ENCODE measurements at places on chromosomes 6 and 20.

GRCh38 chr20:38625896-38626295 is 24.3 kb downstream of the ARHGAP40 start:
- no peak for DNase-seq

GRCh38 chr20:11492386-11492785 is 425.3 kb upstream of the BTBD3 start:
- no peak for DNase-seq

GRCh38 chr20:1818247-1818840 is 76.9 kb upstream of the SIRPA start:
- DNase-seq, result no peak

DNA sequence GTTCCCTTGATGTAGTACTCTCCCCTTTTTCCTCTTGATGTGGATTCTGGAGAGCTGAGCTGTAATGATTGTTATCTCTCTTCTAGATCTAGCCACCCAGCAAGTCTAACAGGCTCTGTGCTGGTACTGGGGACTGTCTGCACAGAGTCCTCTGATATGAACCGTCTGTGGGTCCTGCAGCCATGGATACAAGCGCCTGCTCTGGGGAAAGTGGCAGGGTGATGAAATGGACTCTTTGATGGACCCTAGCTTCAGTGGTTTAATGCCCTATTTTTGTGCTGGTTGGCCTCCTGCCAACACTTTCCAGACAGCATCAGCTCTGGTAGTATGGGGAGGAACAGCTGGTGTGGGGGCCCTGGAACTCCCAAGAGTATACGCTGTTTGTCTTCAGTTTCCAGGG is 216.3 kb downstream of the ADGRG6 start:
- no peak for DNase-seq

- no peak for DNase-seq
Observed at GRCh38 chr6:90676516-90677300, 89.8 kb upstream of the MAP3K7 start.

GRCh38 chr20:20482453-20482852 is 114.5 kb downstream of the INSM1 start:
- no peak for DNase-seq

- DNase-seq, result no peak
Observed at GRCh38 chr20:45223136-45223535, 2.0 kb downstream of the SEMG2 start.

DNA sequence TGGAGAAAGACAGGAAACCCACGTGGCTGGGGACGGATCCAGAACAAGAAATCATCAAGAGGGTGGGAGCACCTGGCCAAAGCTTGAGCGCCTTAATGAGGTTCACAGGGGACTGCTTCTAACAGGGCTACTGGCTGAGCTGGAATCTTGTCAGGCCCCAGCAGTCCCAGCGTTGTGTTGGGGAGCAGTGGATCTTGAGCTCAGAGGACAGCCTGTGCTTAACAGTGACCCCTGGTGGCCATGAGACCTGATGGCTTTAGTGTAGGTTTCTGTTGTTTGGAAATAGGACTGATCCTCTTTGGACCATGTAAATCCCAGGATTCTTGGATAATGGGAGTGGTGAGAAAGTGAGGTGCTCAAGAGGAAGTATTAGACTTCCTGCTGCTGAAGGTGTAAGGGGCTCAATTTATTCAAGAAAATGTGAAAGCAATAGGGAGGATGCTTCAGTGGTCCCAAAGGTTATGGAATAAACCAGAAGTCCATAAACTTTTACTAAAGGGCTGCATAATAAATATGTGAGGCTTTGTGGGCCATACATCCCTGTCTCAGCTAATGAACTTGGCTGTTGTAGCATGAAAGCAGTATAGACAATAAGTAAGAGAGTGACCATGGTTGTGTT is 216.2 kb downstream of the NFATC2 start:
- peak; percentile 47 for DNase-seq

- no peak for DNase-seq
Observed at GRCh38 chr20:59398537-59399205, 98.3 kb downstream of the EDN3 start.

DNA sequence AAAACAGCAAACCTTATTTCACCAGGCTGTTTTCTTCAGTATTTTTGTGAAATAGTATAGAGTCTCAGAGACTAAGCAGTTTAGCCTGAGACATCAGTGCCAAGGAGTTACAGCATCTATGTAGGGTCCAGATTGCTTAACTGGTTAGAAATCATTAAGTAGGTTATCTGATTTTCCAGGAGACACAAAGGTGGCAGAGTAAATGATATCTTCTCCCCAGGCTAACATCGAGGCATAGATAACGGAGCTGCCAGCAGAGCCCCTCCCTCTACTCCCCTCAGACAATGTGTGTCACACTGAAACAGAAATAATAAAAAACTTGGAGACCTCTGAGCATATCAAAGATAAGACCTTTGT is 473.0 kb upstream of the CITED2 start:
- DNase-seq, result no peak

- no peak for DNase-seq
Observed at GRCh38 chr6:117512987-117513573, 30.6 kb downstream of the DCBLD1 start.

GRCh38 chr6:151576633-151577032 is 82.8 kb downstream of the CCDC170 start:
- DNase-seq, result no peak

DNA sequence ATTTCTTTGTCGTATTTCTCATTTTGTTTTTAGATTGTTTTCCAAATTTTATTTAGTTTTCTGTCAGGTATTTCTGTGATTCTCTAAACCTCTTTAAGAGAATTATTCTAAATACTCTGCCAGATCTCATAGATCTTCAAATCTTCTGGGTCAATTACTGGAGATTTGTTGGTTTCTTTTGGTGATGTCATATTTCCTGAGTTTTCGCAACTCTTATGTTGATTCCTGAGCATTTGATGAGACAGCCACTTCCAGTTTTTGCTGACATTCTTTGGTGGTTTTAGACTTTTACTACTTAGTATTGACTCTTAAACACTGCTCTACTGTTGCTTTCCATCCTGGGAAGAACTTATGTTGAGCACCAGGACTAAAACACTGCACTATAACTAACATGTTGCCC is 21.9 kb downstream of the ADGB start:
- no peak for DNase-seq

- DNase-seq, result no peak
Observed at GRCh38 chr6:85405175-85405852, 44.6 kb upstream of the NT5E start.

DNA sequence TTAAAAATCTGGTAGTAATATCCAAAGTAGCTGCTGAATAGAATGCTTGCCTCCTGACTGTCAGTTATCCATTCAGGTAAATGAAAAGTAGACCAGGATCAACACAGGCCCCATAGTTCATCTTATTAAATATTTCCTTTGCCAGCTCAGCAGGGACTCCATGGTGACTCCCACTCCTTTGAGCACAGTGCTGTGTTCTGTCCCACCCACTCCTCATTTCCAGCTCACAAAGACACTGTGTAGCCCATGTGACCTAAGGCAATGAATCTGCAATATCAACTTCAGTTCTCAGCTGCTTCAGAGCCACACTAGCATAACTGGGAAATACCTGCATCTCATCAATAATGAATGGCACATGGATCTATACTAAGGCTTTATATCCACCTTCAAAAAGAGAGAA is 189.5 kb upstream of the MANEA start:
- no peak for DNase-seq

- DNase-seq, result no peak
Observed at GRCh38 chr20:25238319-25239037, 9.4 kb upstream of the PYGB start.

DNA sequence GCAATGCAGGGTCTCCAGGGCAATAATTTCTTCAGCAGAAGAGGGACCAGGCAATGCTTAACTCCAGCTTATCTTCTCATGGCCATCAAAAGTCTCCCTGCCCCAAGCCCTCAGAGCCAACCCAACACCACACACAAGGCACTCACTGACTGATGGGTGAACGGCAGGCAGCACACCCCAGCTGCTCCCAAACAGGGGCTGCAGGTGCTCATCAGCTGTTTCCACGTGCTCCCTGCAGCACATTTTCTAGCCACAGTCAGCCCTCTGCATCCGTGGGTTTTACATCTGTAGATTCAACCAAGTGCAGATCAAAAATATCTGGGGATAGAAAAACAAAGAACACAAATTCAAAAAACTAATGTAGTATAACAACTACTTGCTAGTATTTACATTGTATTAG is 4.0 kb upstream of the GABRR1 start:
- no peak for DNase-seq

DNA sequence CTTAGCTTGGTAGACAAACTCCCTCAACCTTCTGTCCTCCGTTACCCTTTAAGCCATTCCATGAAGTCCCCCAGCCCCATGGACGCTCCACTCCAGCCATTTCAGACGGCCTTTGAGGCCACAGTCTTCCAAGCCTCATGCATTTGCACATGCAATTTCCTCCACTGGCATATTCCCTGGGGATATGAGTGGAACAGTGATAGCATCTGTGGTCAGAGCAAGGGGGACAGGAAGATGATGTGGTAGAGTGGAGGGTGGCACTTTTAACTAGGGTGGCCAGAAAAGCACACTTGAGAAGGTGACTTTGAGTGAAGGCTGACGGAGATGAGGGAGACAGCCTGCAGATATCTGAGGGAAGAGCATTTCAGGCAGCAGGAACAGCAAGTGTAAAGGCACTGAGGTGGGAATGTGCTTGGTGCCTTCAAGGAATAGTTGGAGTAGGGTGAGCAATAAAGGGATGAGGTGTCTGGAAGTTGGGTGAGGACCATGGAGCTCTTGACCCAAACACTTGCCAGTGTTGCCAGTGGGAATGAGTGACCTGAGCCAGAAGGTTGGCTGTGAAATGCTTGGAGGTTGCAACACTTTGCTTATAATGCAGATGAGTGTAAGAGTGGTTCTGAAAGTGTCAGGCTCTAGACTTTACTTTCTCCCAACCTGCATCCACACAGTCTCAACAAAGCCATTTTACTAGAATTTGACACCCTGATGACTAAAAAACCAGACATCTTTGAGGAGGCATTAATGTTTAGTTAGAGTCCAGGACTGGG is 275.6 kb upstream of the SUPT3H start:
- DNase-seq, result no peak

GRCh38 chr6:34897130-34897529 is 8.1 kb downstream of the ANKS1A start:
- no peak for DNase-seq

DNA sequence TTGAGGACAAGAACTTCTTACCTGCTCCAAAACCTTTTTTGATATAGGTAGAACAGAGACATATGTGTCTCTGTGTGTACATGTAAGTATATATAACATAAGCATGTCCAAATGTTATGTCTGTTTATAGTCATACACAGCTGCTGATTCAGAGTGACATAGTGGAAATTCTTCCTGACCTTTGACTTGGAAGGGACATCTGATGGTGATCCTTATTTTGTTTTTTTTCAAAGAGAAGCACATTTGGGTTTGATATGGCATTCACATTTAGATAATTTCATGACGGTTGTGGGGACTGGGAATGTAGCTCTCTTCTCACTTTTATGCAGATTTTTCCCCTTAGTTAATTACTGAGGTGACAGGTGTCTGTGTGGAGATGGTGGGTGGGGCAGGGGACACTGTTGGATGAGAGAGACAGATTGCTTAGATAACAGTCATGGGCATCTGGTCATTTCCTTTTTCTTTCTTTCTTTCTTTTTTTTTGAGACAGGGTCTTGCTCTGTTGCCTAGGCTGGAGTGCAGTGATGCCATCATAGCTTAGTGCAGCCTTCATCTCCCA is 39.0 kb downstream of the FARS2 start:
- no peak for DNase-seq

- no peak for DNase-seq
Observed at GRCh38 chr20:12028771-12029170, 111.1 kb downstream of the BTBD3 start.

DNA sequence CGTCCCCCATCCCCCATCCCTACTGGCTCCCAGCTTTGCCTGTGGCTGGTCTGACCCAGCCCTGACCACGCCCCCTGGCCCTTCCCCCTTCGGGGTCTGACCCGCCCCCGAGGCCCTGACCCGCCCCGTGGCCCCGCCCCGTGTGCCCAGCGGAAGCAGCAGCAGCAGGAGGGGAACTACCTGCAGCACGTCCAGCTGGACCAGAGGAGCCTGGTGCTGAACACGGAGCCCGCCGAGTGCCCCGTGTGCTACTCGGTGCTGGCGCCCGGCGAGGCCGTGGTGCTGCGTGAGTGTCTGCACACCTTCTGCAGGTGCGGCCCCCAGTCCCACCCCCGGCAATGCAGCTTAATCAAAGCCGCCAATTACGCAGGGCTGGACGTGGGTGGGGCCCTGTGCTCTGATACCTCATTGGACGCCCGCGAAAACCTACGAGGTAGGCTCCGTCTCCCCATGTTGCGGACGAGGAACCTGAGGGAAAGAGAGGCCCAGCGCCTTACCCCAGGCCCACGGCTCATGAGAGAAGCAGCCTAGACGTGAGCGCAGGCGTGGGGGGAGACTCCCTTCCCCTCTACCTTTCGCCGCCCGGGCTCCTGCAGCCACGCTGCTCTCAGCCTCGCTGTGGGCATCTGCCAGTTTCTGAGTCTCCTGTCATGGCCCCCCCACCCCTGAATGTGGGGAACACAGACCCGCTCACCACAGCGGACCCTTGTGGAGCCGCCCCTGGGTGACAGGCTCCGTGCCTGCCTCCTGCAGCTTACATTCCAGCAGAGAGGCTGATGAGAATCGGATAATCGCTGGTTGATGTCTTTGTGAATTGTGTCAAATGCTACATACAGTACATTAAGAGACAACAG is 12.8 kb downstream of the RBCK1 start:
- no peak for DNase-seq

GRCh38 chr6:56713254-56713672 is 70.6 kb upstream of the DST start:
- DNase-seq, result no peak

- no peak for DNase-seq
Observed at GRCh38 chr6:46421939-46422338, 69.3 kb downstream of the RCAN2 start.

DNA sequence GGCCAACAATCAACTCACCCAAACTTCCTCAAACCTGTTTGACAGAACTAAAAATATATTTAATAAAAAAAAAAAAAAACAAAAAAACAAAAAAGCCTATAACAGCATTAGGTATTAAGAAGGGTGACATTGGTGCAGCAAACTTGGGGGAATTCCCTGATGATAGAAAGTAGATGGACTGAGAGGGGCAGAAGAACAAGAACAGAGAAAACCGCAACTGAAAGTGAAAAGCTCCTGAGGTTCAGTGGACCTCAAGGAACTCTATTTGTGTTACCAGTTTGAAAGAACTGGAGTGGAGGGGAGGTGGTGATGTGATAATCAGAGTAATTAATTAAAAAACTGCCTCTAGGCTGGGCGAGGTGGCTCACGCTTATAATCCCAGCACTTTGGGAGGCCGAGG is 53.8 kb downstream of the MACROD2 start:
- DNase-seq, result no peak

DNA sequence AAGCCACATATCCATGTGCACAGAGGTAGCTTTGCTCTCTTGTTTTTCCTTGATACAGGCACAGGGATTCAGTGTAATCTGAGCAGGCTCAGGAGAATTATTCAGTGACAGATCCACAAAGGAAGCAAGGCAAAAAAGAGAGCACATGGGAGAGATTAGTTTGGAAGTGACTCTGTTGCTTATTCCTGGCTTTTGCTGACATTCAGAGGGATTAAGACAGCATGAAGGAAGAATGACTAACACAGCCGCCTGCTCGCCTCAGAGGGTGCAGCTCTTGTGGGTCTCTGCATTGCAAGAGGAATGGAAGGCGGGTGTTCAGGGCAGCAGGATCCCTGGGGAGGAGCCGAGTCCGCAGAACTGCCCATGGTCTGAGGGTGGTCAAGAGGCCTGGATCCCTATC is 203.4 kb upstream of the KCNQ5 start:
- no peak for DNase-seq

All from GM12892 (cell line).